NCI-H2081 treated with DMSO at 0.1 percent for 48 hours (cell line): ENCODE measurements at places on chromosomes 3 and 15.

DNA sequence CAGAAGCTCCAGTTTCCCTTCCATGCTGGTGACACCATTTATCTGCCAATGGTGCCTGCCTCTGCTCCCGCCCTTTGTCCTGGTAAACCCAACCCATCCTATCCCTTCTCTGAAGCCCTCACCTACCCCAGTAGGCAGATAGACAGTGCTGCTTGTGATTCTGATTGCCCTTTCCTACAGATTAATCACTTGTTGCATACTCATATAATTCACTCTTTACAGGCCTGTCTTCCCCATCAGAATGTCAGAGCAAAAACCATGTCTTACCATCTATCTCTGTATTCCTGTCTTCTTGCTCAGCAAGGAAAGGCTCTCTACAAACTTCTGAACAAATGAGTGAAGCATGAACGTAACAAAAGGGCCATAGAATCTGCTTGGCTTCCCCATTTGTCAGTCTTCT, 47.9 kb downstream of the MRPS25 start:
- no peak for DNase-seq

- DNase-seq: no peak
Measured at GRCh38 chr3:50322386-50323091, at the start of gene HYAL2. Gene HYAL2, minus strand, starts transcription at chr3:50322745. Its CDS starts 2,256 bp downstream, at chr3:50320489.

DNA sequence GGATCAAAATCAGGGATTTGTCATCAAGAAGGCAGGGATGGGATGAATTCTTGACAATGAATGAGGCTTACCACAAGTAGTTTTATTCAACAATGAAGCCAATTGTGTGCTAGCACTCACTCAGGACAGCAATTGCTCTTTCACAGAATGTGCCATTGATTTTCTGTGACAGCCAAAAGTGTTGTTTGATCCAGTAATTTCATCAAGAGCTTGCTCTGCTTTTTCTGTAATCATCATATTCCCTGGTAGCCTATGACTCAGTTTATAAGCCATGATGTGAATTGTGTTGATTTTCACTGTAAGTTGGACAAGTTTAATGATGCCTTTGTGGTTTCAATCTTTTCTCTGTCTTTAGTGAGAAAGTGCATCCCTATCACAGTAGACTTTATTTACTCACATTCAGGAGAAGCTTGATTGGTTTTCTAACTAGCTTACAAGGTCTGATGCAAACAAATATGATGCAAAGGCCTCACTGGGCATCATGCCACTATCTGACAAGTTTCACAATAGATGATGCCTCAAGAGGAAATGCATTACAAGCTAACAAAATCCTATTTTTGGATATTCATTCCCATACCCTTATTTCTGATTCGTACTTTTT, 13.6 kb upstream of the CSRNP1 start:
- no peak for DNase-seq

DNA sequence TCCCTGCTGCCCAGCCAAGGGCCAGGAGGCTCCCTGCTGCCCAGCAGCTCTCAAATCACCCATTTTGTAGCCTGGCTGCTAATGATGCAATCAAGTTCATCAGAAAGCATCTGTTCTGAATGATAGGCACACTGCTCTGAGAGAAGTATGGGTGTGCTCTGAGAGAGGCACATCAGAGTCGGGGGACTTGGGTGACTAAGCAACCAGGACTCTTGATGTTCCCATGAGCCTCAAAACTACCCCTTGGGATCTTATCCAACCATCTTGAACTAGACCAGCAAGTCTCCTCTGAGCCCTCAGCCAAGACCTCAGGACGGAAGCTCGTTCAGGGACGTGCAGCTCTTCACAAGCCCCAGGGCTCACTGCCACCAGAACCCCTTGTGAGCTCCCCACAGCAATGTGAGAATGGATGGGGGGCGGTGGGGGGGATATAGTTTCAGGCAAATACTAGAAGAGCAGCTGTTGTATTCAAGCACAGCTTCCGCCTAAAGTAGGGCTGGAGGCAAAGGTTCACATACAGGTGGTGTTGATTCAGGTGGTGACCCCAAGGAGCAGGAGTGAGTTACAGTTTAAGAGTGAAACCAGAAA, 52.2 kb upstream of the HES1 start:
- no peak for DNase-seq

DNA sequence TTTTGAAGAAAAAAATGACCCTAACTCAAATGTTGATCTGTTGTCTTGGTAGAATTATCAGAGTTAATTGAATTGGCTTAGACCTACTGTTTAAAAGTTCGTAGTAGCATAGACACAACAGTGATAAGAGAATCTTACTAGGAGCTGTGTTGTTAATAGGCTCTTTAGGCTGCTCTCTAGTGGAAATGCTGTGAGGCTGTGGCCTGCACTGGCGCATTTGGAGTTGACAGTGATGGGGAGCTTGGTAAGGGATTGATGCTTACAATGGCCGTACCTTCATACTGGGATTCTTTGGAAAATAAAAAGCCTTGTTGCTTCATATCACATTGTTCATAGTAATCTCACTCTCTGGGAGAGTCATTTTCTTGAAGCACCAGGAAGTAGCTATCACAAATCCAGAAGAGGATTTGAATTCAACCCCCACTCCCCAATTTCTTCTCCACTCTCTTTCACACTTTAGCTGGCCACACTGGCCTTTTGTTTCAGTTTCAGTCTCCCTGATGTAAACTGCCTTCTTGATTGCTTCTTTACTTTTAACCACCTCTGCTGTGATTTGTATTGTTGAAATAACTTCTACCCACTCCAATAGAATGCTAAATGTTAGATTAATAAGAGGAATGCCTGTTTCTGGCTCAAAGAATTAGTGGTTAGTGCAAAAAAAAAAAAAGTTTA, 56.6 kb downstream of the CEP63 start:
- DNase-seq: no peak

GRCh38 chr3:169256796-169257522, 406.6 kb downstream of the MECOM start:
- no peak for DNase-seq

- DNase-seq: no peak
Measured at GRCh38 chr3:182135056-182135455, 423.3 kb downstream of the SOX2 start.

- DNase-seq: no peak
Measured at GRCh38 chr3:13263770-13264467, 156.2 kb downstream of the NUP210 start.

DNA sequence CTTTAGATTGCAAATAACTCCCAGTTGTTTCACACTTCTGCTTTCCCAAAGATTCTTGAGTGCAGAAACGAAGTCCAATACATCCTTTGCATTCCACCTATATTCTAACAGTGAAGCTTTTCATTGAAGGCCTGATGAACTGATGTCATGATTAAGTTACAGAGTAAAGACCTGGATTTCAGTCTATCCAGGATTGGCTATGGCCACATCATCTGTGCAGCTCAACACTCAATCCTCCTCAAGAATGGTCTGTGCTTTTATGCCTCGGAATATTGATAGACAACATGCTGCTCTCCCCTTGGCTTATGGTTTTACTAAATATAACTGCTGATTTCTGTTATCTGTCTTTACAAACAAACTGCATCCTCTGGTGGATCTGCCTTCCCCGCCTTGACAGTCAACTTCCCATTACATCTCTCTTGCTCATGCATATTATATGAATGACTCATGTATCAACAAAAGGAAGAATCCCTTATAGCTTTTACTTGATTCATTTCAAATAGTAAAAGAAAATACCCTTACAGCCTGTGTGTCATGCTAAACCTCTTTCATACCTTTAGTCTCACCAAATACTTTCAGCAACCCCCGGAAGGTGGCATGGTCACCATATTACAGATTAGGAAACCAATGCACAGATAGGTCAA, 59.5 kb downstream of the SCN11A start:
- no peak for DNase-seq
